PC-3 (cell line): ENCODE measurements at places on chromosomes 4 and X.

DNA sequence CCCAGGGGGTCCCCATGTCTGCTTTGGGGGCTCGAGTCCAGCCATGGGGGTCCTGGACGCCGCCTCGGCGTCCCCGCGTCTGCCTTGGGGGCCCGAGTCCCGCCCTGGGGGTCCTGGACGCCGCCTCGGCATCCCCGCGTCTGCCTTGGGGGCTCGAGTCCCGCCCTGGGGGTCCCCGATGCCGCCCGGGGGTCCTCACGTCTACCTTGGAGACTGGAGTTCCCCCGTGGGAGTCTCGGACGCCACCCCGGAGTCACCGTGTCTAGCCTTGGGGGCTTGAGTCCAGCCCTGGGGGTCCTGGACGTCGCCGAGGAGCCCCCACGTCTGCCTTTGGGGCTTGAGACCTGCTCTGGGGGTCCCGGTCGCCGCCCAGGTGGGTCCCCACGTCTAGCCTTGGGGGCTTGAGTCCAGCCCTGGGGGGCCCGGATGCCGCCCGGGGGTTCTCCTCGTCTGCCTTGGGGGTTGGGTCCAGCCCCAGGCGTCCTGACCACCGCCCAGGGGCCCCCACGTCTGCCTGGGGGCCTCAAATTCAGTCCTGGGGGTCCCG, 1.1 kb upstream of the GTPBP6 start:
- DNase-seq: no peak

GRCh38 chrX:53494436-53494835, 60.3 kb upstream of the HSD17B10 start:
- peak; percentile 30 for DNase-seq

DNA sequence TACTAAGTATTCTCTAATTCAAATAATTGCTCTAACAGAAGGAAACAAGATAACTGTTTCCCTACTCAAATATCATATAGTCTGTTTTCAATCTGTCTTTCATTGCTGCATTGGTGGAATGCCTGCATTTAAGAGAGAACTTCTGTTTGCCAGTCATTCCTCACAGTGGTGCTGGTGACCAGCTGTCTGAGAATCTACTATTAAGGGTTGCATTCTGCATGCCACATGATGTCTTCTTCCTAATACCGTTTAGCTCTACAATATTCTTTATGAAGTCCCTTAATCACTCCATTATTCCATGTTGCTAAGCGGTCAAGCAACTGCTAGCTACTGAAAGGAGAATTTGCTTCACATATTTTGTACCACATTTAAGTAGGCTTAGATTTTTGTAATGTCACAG, 167.1 kb upstream of the CENPE start:
- DNase-seq: no peak

DNA sequence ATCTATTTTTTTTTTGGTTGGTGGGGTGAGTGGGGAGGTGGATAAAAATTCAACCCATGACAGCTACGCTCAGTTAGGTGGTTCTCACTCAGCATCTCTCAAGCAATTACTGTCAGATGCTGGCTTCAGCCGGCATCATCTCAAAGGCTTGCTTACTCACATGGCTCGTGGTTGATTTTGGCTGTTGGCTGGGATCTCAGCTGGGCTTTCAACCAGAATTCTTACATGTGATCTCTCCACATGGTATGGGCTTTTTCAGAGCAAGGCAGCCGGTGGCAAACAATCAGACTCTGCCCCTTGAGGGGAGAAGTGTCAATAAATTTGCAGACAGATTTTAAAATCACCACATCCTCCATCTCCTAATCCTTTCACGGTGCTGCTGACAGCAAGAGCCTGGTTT, 47.2 kb downstream of the SLC34A2 start:
- peak; percentile 34 for DNase-seq

DNA sequence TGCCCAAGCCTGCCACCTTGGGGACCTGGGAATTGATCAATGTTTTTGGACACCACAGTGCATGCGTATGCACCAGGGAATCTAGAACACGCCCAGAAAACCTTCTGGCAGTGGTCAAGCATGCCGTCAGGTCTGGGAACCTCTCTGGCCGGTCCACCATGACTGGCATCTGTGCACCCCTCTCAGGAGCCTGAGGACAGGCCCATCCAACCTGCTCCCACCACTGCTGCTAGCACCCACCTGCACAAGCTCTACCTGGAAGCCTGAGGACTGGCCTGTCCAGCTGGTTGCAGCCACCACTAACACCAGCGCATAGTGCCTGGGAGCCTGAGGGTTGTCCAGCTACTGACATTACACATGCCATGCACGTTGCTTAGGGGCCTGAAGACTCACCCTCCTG, 162.1 kb upstream of the GALNTL6 start:
- DNase-seq: no peak

- no peak for DNase-seq
Observed at GRCh38 chr4:180261346-180261745, 1981.9 kb upstream of the TENM3 start.

DNA sequence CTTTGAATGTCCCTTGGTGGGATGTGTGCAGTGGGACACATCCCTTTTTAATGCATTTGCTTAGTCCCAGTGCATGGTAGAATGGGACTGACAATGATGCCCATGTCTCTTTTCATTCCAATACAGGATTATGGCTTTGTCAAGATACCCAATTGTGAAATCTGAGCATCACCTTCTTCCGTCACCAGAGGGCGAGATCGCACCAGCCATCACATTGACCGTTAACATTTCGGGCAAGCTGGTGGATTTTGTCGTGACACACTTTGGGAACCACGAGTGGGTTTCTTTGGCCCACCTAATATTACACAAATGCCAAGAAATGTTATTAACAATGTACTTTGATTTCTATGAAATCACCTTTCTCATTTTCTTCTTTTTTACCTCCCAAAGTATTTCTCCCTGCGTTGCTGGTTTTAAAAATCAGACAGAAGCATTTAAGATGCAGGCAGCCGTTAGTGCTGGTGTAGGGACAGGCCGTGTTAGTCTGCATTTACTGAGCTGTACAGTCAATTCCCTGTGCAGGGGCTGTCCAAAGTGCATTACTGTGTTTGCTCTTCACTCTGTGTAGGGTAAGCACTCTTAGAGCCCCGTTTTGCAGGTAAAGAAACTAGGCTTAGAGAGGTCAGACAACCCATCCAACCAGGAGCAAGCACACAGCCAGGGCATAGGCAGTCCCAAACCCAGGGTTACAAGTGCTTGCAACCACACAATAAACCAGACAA, 46.5 kb downstream of the CWH43 start:
- peak; percentile 54 for DNase-seq

- DNase-seq: peak; percentile 79
Observed at GRCh38 chr4:70559211-70559830, 32.7 kb upstream of the AMBN start.

GRCh38 chrX:76850851-76851250, 423.3 kb downstream of the MAGEE1 start:
- DNase-seq: peak; percentile 2

GRCh38 chrX:17067534-17067933, 121.1 kb downstream of the REPS2 start:
- no peak for DNase-seq

DNA sequence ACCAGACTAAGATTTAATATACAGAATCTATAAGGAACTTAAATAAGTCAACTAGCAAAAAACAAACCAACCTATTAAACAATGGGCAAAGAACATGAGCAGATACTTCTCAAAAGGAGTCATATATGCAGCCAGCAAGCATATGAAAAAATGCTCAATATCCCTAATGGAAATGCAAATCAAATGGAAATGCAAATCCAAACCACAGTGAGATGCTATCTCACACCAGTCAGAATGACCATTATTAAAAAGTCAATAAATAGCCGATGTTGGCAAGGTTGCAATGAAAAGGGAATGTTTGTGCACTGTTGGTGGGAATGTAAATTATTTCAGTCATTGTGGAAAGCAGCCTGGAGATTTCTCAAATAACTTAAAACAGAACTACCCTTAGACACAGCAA, 97.0 kb upstream of the SLC6A14 start:
- DNase-seq: no peak

- no peak for DNase-seq
Observed at GRCh38 chr4:7661846-7662506, 227.2 kb upstream of the PSAPL1 start.

GRCh38 chr4:164423819-164424218, 330.1 kb upstream of the SMIM31 start:
- peak; percentile 73 for DNase-seq

DNA sequence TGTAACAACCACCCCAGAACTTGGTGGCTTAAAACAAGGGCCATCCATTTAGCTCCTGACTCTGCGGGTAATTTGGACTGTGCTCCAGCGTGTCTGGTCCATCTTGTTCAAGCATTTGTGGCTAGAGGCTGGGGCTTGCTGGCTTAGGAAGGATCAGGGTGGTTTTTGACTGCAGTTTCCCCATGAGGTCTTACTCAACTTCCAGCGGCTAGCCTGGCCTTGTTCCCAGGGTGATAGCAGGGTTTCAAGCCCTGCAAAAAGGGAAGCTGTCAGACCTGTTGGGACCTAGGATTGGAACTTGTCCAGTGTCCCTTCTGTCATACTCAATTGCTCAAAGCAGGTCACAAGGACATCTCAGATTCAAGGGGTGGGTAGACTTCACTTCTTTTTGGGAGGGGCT, 205.9 kb downstream of the STIM2 start:
- no peak for DNase-seq
